ENCODE measurements at places on chromosomes 2 and 18. TPM values are rescaled to one million over a fixed set of nuclear protein-coding genes. Genes with fewer than 3 reads are reported as not detected.

Gene COLEC12
- total RNA-seq = not detected

Gene CXCR4
- 141 TPM for total RNA-seq

Gene ARHGAP15
- 71.2 TPM for total RNA-seq

Gene LNPK
- total RNA-seq = 36.6 TPM

DNA sequence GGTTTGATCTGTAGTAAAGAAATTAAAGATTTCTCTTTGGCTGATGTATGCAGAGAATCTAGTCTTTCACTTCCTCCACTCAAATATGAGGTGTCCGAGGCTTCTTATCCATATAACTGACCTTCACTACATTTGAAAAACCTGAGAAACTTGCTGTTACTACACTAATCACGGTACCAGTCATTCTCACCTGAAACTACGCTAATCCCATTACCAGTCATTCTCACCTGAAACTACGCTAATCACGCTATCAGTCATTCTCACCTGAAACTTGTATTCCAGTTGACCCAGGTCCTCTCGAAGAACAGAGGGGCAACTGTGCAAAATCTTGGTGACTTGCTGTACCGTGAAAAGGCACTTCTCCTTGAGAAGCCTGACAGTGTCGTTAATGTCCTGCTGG lies 5.1 kb downstream of the MTERF4 start:
- DNase-seq = peak; percentile 50

DNA sequence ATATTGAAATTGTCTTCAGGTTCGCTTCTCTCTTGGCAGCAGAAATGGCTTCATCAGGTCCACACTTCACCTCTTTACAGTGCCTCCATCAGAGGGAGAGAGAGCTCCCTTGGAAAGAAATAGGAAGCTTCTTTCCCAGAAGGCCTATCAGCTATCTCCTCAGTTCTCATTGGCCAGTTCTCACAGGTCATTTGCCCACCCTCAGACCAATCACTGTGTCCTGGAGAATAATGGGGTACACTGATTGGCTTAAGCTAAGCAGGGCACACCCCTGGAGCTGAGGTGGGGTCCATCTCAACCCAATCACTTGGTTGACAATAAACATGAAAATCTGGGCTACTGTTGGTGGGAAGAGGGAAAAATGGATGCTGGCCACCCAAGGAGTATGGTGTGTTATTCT lies 5.2 kb downstream of the GNLY start:
- DNase-seq = no peak

Gene PLGLB2
- 0.29 TPM for total RNA-seq

Gene BZW1
- 416 TPM for total RNA-seq

Gene GPR45
- not detected for total RNA-seq

DNA sequence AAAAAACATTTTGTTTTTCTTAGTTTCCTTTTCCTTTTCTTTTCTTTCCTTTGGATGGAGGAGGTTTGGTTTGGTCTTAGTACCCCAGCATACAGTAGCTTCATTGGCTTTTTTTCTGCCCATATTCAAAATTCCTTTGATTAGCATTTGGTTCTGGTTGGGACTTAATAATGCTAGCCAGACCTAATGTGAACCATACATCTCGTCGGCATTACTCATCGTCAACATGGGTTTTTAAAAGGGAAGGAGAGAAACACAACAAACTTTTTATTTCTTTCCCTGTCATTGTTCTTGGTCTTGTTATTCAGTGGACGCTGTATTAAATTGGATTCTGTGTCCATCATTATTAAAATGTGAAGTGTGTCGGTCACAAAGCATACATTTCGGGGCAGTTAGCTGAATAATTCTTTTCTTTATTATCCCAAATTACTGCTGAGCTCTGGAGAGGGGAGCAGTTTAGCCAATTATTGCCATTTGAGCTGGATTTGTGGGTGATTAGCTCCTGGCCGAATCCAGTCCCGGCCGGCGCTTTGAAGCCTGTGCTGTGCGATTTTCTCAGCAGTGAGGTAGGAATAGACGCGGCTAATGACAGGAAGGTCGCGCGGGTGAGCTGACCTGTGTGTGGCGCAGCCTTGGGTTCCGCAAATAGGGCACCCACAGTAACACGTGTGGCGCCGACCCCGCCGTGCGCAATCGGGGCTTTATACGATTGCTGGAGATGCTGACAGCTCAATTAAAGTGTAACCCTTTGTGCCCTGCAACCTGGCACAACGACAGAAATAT lies 303.3 kb downstream of the GBX2 start:
- DNase-seq = no peak

GRCh38 chr2:67846370-67847070 lies 216.3 kb downstream of the C1D start:
- peak; percentile 18 for DNase-seq

DNA sequence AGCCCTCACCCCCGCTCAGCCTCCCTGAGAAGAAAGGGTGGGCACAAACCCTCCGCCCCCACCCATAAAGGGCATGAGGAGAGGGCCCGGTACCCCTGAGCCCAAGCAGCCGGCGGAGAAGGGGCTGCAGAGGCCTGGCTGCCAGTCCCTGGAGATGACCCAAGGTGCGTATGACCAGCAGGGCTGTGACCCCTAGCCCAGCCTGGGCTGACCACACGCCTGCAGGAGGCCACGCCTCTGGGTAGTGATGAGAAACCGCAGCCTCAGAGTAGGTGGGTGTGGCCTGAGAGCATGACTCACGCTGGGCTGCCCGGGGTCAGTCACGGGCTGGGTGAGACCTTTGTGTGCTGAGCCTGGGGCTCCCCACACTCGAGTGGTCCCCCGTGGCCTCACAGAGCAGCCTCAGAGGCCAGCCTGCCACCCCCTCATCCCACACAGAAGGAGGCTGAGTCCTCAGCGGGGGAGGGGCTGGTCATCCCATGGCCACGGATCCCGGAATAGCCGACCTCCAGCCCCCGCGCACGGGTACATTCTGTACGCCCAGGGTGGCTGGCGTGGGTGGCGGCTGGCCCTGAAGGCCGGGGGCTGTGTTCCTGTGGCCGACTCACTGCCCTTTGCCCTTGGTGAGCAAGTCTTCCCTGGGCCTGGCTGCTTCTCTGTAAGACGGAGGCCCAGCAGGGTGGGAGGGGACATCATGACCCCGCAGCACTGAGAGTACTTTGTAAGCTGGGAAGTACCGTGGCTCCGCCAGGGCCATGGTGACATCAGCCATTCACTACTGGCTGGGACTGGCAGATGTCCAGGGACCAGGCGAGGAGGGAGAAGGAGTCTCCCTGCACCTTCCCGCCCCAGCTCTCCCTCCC lies 110.8 kb upstream of the OTOS start:
- DNase-seq = peak; percentile 15

DNA sequence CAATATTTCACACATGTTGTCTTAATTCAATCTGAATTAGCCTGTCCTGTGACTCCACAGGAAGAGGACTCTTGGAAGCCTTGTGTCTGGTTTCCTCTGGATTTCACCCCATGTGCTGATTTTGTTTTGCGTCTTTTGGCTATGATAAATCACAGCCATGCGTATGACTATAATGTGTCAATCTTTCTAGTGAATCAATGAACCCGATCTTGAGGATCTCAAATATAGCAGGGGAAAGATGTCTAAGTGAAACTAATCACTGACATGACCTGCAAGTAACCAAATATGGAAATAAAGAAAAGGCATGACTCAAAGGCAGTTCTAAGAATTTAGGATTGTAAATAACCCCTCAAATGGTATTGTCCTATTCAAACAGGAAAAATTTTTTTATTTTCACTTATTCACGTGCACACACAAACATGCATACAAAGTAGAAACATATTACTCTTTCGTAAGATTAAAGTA lies 8.2 kb downstream of the WDFY1 start:
- DNase-seq = no peak

Gene SAP130
- 21.8 TPM for total RNA-seq

Gene VWA3B
- not detected for total RNA-seq

Gene MARCO
- not detected for total RNA-seq

Gene RNF138
- total RNA-seq = 88.3 TPM

- DNase-seq = no peak
These were observed 7.1 kb downstream of the PKDCC start for GRCh38 chr2:42054714-42055430.

Gene NUP35
- 27.6 TPM for total RNA-seq

Data from activated CD4-positive, alpha-beta memory T cell treated with anti-CD3 and anti-CD28 coated beads for 36 hours (primary cell).